ENCODE measurements at places on chromosomes 7 and 10.
A peak's percentile ranks its signal among the peaks of the same experiment; 100 is the strongest.

- DNase-seq: peak; percentile 8
Measured at GRCh38 chr7:140403878-140404564, at the start of gene RAB19. RAB19 (plus strand) TSS chr7:140404058; CDS start chr7:140407647, 3,589 bp downstream.

DNA sequence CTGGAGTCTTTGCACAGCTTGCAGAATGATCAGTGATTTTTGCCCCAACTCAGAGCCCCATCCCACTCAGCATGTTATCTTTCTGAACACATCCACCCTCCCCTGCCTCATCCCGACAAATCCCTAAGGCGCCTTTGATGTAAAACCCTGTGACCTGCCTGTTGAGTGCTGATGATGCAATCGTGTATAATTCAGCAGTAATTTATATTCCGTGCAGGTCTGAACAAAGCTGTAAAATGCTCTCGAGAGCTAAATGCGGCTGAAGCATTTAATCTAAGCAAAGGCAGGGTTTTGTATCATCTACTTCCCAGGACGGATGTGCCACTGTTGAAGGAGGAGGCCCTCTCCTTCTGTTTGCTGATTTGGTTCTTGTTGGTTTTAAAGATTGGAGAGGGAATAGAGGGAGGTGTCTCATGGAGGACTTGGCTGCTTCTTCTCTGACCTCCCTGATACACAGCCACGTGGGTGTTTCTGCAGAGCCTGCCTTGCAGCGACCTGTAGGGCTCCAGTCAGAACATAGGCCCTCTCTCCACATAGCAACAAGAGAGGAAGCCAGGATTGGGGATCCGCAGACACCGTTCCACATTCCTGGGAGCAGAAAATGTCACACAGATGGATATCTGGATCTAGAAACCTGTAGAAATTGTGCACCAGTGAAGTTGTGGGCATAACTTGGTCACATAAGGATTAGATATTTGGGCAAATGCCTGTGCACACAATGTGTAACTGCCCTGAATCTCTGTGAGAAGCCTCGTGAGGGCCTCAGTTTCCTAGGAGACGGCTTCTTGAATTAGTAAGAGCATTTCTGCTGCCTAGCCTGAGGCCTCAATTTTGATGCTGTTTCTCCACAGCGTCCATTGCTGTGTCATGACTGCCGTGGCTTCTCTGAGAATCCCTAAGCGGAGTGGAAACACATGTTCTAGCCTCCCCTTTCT, 90.2 kb upstream of the AGK start:
- DNase-seq: no peak

DNA sequence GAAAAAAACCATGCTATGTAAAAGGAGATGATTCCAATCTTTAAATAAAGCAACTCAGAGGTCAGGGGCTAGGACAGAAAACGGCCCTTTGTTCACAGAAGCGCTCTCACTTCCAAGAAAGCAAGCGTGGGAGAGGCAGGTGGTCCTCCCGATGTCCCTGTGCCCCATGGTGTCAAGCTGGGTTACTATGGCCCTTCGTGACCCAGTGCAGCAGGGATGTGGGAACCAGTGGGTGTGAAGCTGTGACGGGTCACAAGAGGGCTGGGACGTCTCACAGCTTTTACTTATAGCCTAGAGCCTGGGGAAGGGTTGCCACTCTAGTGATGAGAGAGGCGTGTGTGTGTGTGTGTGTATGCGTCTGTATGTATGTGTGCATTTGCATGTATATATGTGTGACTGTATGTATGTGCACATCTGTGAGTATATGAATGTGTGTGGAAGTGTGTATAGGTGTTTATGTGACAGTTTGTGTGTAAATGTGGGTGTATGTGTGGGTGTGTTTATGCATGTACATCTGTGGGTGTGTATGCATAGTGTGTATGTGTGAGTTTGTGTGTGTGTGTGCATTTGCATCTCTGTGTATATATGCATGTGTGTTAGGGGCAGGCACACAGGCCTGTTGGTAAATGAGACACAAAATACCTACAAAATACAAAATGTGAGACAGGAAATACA, 25.2 kb downstream of the HTRA1 start:
- no peak for DNase-seq

- no peak for DNase-seq
Measured at GRCh38 chr10:80569131-80569895, 31.6 kb downstream of the SH2D4B start.

DNA sequence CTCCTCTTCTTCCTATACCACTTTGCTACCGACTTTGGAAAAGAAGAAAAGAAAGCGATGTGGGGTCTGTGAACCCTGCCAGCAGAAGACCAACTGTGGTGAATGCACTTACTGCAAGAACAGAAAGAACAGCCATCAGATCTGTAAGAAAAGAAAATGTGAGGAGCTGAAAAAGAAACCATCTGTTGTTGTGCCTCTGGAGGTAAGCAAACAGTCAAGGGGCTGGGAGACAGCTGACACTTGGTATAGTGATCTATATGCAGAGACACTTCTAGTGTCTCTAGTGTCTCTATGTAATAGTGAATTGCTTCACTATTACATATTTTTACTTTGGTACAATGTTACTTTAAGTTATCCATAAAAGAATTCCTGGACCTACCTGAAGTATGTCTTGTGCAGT, 13.9 kb downstream of the TET1 start:
- no peak for DNase-seq

GRCh38 chr7:31735991-31736982, 49.3 kb downstream of the PPP1R17 start:
- no peak for DNase-seq

DNA sequence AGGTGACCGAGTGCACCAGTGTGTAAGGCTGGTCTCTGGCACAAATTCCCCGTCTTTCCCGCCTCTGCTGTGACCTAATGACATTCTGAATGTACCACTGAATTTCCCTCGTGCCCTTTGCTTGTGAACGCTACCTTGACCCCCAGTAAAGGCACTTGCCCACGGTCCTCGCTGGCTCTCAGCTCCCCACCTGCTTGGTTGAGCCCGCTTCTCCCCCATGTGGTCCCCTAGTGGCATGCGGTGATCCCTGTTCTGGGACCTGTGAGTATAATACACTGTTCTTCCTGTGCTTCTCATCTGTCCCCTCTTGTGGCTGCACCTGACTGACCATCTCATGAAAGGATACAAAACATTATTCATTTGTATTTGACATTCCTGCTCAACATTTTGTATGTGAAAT, 495.7 kb downstream of the INHBA start:
- DNase-seq: no peak

DNA sequence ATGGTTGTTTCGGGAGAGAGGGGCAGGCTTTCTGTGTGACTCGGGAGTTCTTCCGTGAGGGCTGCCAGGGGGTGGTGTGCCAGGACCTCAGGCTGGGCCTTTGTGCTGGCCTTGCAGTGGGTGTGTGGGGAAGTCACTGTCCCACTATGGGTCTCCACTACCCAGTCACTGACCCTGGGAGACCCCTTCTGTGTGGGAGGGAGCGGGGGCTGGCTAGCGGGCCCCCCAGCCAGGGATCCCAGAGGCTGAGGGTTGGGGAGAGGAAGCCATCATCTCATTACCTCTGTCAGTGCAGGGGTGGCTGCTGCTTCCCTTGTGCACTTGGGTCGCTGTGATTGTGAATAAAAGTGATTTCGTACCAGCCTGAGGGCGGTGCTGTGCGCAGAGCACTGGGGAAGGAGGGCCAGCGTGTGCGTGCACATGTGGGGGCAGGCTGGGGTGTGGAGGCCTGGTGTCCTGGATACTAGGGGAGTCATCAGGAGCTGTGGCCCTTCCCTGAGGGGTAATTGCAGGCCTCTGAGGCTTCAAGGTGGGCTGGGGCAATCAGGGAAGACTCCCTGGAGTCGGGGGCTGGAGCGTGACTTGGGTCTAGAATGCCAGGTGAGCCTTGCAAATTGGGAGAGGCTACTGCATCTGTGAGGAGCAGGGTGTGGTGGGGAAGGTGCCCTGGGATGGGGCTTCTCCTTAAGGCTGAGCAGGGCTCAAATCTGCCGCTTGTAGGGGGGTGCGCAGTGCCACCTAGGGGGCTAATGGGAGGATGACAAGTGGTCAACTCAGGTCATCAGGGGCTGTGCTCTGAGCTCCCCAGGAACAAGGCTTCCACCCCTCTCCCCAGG, 98.9 kb downstream of the NEURL1 start:
- no peak for DNase-seq

DNA sequence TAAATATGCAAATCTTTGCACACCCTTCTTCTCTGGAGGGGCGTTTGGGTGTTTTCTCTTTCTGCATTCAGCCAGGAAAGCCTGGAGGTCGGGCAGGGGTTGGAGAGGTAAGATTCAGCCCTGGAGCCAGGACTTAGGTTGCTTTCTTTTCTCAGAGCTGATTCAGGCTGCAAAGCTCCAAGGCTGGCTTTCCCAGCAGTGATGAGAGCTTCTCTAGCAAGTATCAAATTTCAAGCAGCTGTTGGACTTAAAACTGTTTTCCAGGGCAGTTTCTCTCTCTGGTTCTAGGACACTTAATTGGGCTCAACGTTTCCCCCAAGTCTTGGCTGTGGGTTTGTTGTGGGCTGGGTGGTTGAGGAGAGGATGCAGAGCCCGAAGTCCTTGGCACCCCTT, 608 bp downstream of the AKR1B10 start:
- DNase-seq: no peak

GRCh38 chr10:72171175-72171630, 44.6 kb upstream of the ANAPC16 start:
- DNase-seq: no peak

DNA sequence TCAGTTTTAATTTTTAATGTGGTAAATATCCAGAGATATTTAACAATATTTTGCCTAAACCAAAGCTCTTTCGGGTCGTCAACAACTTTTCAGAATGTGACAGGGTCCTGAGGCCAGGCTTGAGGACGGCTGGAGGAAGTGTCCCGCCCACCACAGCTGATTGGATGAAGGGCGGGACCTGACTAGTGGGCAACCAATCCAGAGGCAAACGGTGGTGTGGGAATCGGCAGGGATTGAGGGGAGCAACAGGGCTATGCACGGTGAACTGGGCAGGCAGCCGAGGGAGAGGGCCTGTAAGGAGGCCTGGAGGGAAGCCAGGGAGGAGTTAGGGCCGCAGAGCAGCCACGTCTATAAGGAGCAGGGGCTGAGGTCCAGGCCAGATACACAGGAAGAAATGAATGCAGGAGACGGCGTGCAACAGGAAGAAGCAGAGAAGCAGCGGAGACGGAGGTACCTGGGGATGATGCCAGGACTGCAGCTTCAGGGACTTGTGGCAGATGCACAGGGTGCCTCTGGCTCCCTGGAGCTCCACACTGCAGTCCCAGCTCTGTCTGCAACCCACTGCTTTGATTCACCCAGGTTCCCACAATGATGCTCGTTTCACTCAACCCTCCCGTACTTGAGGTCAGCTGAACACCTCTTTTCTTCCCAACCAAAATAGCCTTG, 46.1 kb upstream of the ZMIZ1 start:
- DNase-seq: no peak

DNA sequence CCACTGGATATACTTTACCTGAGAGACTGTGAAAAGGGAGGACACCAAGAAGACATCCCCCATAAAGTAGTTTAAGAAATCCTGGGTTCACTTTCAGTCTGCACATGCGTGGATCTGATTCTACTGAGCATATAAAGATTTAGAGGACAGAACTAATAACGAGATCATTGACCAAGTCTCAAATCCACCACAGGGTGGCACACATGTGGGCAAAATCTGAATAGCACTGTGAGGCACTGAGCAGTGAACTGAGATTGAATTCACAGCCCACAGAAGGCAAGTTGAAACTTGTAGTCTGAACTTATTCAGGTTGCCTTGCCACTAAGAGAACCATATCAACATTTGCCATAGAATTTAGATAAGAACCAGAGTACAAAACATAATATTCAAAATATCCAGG, 818.6 kb downstream of the GRID1 start:
- no peak for DNase-seq

- no peak for DNase-seq
Measured at GRCh38 chr7:72492461-72493065, 80.4 kb upstream of the CALN1 start.

GRCh38 chr7:457814-458510, 61.7 kb downstream of the PDGFA start:
- DNase-seq: no peak

GRCh38 chr10:109851616-109852474, 71.5 kb downstream of the XPNPEP1 start:
- DNase-seq: no peak

DNA sequence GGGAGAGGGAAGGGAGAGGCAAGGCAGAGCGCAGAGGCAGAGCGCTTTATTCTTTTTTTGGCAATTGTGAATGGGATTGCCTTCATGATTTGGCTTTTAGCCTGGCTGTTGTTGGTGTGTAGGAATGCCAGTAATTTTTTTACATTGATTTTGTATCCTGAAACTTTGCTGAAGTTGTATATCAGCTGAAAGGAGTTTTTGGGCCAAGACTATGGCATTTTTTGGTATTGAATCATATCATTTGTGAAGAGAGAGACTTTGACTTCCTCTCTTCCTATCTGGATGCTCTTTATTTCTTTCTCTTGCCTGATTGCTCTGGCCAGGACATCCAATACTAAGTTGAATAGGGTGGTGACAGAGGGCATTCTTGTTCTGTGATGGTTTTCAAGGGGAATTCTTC, 291.3 kb downstream of the REEP3 start:
- DNase-seq: no peak

DNA sequence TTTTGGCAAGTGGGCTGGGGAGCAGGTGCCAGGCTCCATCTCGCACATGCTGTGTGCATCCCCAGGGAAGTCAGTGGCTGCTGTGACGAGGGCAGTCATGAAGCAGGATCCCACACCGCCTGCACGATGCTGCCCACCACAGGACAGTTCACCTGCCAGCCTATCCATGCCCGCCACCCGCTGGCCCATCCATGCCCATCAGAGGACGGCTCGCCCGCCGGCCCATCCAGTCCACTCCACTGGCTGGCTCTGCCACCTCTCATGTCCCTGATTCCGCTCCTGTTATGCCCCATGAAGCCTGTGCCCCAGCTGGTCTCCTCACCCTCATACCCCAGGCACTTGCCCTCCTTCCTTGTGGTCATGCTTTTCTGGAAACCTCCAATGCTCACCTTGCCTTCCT, 18.2 kb upstream of the INMT start:
- DNase-seq: no peak

- no peak for DNase-seq
Measured at GRCh38 chr7:100543586-100543985, 4.6 kb downstream of the AGFG2 start.

- no peak for DNase-seq
Measured at GRCh38 chr7:28135315-28135714, 45.3 kb downstream of the JAZF1 start.

DNA sequence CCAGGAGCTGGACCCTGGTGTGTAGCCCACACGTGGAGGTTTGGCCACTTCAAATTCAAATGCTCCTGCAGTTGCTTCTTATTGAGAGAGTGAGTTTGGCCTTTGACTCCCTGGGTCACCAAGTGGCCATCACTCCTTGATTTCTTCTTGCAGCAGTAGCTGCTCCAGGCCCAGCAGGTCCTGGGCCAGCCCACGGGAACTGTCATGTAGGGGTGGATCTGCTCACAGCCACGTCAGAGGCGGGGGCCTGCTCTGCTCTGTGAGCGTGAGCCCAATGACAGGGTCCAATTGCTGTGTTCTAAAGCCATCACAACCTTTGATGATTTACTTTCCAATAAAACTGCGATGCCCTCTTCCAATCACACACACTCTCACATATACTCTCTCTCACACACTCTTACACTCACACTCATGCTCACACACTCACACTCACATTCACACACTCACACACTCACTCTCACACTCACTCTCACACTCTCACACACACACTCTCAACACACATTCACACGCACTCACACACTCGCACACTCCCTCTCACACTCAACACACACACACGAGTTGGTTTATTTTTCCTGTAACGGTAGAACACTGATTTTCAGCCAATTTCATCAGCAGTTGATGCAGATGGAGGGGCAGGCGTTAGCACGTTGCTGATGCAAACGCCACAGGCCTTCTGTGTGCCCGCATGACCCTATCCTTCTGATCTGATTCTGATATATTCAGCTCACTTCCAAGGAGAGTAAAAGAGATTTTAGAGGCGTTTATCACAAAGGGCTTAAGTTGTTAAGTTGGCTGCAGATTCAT, 210.7 kb upstream of the PPP2R2D start:
- no peak for DNase-seq
